ENCODE measurements at places on chromosomes 2 and 18.

DNA sequence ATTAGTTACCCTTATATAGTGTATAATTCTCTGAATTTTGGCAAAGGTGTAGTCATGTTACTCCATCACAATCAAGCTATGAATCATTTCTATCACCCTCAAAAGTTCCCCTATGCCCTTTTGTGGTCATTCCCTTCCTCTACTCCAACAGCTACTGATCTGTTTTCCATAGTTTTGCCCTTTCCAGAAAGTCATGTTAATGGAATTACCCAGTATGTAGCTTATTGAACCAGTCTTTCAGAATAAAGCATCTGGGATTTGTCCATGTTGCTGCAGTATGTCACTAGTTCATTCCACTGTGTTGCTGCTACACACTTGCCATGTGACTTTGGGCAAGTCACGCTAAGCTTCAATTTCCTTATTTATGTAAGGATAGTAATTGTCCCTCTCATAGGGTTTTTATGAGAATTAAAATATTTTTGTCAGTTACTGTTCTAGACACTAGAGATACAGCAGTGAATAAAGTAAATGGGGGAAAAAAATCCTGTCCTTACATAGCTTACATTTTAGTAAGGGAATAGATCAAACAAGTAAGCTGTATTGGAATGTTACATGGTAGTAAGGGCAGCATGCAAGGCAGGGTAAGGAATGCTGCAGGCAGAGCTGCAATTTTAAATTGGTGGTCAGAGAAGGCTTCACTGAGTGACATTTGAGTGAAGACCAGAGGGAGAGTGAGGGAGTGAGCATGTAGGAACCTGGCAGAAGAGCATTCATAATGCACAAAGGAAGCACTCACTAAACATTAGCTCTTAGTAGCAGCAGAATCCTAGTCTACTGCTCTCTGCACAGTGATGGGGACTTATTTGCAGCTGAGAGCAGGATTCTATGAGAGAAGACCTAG, 80.3 kb upstream of the TSPYL6 start:
- no peak for DNase-seq

DNA sequence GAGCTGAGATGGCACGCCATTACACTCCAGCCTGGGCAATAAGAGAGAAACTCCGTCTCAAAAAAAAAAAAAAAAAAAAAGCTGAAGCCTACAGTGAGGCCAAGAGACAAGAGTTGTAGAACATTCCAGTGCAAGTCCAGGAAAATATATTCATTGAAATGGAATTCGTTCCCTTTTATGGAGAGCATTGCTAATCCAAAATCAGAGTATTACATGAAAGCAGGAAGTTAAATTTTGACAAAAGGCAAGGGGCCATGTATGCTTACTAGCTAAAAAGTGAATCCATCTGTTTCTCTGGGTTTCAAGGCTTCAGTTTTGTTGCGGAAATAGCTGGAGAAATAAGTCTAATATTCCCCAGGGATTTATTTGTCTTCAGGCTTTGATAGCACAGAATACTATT, 471.7 kb downstream of the THSD7B start:
- no peak for DNase-seq

- DNase-seq, result peak; percentile 42
These were observed at the start of gene SH3YL1 for GRCh38 chr2:263774-264492. Gene SH3YL1 (minus strand): TSS chr2:264032. CDS start chr2:263984, 48 bp downstream.

DNA sequence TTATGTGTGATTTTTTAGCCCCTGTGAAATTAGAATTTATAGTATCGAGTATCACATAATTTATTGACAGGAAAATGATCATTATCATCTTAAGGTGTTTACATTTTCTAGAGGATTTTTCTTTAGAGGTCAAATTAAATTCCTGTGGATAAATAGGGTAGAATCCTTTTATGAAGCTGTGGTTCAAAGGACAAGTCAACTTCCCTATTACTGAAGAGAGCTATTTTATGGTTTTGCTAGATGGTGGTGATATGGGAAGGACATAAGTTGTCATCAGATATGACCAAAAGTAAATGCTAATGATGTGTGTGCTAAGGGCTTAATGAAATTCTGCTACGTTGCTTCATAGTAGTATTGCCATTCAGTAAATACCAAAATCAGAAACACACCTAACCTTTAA, 80.1 kb downstream of the EML4 start:
- no peak for DNase-seq

DNA sequence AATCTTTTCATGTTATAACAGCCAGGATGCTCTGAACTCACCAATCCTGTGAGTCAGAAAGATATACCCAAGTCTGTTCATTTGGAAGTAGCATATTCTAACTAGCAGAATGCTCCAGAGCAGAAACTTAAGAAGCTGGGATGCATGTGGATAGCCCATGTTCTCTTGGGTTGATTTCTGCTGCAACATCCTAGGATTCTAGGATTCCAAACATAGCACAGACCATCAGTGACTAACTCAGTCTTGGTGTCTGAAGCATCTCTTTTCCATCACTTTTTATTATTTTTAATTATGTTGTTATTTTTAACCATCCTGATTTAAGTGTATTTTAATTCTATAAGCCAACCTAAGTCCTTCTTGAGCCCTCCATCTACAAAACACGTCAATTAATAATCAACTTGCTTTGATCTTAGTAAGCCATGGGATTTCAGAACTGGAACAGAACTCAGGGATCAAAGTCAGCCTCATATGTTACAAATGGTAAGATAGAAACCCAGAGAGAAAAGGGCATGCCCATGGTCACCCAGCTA, 85.4 kb downstream of the OSR1 start:
- DNase-seq, result no peak

- DNase-seq, result no peak
These were observed 793.3 kb downstream of the PLCL1 start for GRCh38 chr2:198597648-198598047.
